ENCODE measurements at places on chromosomes 12 and 14.
A peak's percentile ranks its signal among the peaks of the same experiment; 100 is the strongest.

DNA sequence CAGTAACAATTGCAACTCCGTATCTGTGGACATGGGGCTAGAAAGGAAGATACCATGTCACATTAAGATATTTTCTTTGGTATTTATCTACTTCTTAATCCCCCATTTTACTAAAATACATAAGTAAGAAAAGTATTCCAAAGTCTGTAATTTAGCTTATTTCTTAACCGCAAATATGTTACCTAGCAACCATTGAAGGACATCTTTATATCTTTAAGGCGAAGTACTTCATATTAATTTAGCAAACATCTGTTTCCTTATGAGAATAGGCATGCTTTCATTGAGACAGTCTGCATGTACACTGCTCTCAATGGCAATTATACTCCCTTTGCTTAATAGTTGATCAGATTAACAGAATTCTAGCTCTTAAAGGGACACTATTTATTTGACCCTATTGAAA, 88.8 kb downstream of the NAV3 start:
- no peak for DNase-seq

GRCh38 chr14:47207617-47208016, 467.8 kb downstream of the MDGA2 start:
- no peak for DNase-seq

DNA sequence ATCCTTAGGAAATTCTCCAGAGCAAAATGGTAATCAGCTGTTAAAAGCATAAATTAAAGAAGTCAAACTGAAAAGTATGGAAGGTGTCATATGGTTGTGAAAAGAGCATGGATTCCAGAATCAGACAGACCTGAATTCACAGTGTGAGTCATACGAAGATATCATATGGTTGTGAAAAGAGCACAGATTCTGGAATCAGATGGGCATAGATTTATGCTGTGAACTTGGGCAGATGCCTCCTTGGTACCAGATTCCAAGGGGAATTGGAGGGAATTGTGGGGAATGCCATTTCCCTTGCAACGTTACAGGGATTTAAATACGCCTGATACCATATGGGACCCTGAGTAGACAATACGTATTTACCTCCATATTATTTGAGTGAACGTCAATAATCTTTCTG, 183.7 kb downstream of the GALC start:
- no peak for DNase-seq

DNA sequence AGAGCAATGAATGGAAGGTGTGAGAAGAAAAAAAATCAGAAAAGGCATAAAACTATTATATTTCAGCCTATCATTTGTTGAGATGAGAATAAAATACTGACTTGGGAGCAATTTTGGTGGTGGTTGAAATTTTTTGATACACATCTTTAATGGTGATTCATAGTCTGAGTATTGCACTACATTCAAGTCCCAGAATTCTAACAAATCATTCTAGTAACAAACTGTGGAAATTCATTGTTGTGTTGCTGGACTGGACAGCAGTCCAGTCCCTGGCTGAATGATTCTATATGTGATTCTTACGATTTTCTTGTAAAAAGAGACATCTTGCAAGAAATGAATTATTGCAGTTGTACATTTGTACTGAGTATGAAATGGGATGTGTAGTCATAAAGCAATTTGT, 268.6 kb downstream of the TRHDE start:
- peak; percentile 33 for DNase-seq

DNA sequence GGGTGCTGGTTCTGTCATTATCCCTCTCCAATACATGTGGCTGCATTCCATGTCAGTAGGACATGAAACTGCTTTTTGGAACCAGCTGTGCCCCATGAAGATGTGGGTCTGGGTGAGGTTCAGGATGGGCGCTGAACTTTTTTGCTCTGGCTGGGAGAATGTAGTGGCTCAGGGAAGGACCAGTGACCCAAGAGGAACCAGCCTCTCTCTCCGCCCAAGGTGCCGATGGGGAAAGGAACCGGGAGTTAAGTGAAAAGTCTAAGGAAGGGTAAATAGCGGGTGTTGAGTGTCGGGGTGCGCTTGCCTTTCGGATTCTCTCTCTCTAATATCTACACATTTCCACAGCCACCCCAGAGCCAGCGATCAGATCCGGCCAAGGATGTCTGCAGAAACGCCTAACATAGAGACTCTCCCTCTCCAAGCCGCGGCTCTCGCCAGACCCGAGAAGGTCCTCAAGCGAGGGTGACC, 7.8 kb downstream of the ARHGEF25 start:
- DNase-seq, result no peak

DNA sequence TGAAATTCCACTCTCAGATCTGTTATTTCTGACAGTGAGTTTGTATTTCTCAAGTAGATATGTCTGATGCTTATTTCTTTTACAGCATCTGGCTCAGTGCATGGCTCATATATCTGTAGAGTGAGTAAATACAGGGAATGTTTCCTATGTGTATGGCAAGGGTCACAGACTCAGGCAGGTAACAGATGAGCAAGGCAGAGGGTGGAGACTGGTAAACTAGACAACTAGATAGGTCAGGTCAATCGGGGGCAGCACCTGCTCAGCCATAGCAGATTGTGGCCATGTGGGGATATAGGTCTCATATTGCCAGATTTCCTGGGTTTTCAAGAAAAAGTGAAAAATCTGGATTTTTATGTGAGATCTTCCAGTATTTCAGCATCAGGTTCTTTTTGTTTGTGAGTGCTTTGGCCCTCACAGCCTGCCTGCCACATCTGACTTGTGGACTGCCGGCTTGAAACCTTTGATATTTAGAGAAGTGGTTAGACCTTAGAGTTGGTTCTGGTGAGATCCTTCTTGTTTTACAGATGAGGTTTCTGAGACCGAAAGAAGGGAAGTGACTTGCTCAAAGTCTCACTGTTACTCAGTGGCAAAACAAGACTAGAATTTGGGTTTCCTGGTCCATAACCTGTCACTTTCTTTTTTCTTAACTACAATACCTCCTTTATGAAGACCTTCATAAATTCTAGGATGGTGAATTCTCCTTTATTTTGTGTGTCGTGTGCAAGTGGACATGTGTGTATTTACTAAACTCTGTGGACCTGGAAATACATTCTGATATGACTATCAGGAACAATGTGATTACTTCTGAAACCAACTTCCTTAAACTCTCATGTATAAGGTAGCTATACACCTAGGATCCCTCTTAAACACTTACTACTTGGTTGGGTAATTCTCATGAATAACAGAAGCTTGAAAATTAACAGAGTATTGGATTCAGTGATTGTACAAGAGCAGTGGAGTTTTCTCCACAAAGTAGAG, 34.4 kb downstream of the PROX2 start:
- DNase-seq, result no peak

DNA sequence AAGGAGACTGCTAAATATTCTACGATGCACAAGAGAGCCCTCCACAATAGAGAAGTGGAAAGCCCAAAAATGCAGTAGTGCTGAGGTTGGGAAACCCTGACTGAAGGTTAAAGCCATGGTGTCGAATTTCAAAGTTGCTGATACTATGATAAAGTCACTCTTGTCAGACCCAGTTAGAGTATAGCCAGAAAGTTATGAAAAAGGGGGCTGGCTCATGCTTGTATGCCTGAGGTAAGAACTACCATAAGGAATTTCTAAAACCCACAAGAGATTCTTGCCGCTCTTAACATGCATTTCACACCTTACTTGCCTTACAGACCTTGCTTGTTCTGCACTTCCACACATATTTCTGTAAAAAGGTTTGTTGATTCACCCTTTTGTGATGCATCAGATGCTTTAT, 184.6 kb downstream of the SLC6A15 start:
- peak; percentile 17 for DNase-seq

GRCh38 chr12:49138999-49139398, 7.8 kb upstream of the TUBA1B start:
- DNase-seq, result no peak

DNA sequence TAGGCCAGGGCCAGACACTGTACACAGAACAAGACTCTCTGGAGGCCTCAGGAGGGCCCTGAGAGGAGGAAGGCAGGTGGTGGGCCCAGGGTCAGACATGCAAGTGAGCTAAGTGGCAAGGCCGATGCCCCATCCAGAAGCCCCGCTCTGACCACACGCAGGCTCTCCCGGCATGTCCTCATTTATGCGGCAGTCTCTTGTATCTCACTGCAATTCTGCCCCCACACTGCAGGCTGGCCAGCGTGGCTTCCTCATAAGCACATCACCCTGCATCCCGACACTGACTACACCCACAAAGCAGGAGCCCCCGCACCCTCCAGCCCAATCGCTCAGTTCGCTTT, 17.5 kb downstream of the SSH1 start:
- DNase-seq, result no peak

DNA sequence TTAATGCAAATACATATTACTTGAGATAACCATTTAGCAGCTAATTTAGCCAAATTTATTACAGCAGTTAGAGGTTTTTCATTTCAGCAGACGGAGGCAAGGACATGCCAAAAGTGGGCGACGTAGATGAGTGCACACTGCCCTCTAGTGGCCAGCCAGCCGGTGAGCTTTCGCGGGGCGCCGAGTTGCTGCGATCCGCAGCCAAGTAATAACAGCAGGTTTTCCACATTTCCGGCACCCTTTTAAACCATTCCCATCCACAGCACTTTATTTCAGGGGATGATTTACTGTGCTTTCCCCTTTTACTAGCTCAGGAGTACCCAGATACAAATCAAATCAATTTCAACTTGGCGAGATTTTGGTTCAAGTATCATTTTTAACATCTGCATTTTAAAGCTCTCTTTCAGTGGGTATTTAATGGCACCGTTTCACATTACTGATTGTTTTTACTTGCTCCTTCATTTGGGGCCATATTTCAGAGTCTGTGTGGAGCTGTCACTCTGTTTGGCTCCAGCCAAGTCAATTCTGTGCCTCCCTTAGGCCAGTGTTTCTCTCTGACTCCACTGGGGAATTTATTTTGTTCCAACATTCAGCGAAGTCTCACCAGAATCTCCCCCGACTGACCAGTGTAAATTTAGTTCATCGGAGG, 158.0 kb downstream of the EGLN3 start:
- DNase-seq, result peak; percentile 77

DNA sequence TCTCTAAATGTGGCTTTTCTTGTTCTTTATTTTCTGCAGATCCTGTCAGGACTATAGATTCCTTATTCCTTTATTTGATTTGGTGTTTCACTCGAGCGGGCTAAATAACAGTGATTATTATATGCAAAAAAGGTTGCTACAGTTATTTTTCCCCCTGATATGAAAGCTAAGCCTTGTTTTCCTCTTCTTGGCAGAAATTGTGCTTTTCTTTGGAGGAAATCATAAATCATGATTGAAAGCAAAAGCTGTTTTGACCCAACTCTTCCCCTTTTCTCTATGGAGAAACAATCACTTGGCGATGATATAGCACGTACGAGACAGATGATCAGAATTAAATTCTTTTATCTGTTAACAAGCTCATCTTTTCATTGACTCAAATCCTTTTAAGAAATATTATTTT, 31.4 kb downstream of the PPFIBP1 start:
- DNase-seq, result no peak

DNA sequence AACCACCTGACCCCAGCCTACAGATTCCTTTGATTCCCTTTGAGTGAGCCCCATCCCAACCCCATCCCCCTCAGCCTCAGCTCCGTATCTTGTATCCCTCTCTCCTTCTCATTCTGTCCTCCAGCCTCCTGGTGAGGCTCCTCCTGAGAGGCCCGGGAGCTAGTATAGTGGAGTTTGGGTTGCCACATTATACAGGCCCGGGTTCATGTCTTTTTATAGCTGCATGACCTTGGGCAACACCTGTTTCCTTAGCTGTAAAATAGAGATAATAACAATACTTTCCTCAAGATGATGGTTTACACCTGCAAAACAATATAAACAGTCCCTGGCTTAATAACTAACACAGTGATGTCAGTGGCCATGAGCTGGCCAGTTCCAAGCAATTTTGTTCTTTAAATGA, 89.8 kb downstream of the STAB2 start:
- no peak for DNase-seq

GRCh38 chr14:68762953-68763764, 29.7 kb downstream of the ZFP36L1 start:
- peak; percentile 30 for DNase-seq

DNA sequence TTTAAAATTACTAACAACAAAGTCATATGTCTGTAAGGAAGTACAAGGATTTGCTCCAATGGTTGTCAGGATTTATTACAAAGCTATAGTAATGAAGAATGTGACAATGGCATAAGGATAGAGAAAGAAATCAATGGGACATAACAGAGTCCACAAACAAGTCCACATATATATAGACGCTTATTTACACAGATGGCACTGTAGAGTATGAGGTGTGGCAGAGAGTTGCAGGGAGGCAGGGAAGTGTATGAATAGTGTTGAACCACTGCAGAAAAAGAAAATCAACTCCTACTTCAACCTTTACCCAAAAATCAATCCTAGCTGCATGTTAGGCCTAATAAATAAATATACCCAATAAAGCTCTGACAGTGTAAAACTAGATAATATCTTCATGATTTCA, 21.3 kb downstream of the SOS2 start:
- DNase-seq, result no peak

DNA sequence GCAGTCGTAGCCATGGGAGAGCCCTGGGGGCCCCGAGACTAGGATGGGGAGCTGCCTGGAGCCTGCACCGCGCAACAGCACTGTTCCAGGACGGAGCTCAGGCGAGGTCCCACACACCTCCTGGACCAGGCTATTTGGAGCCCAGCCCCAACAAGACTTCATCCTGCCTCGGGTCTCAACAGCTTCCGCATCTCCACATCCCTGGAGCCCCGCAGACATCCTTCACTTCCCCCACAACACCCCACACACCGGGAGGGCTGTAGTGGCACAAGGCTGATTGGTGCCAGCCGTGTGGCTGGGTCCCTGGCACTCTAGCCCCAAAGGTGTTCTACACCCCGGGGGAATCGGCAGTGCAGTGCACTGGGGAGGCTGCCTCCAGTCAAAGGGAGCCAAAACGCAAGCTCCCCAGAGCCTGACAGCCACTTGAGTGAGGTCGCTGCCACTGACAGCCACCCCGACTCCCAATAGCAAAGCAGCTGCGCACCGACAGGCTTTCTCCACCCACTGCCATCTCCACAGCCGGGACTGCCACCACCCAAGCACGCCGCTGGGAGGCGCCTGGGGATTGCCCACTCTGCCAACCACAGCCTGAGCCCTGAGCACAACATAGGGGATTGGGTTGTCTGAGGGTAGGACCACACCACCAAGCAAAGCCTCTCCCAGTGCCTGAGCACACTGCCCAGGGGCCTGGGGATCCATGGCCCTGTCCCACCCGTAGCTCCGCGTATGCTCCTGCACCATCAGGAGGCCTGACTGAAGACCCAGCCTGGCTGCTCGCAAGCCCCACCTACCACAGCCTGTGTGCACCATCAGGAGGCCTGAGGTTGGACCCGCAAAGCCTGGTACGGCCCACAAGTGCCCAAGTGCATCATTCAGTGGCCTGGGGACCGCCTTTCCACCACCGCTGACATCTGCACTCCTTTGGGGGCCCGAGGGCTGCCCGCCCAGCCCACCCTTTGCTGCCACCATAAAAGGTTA, 13.2 kb upstream of the KLRF1 start:
- DNase-seq, result peak; percentile 58

- DNase-seq, result no peak
Measured at GRCh38 chr14:95573313-95573712, 38.5 kb downstream of the GLRX5 start.
